ENCODE measurements at places on chromosomes 3 and 15. TPM values are rescaled to one million over a fixed set of nuclear protein-coding genes. Genes with fewer than 3 reads are reported as not detected.

- no peak for DNase-seq
Observed at GRCh38 chr3:148246291-148246923, 451.3 kb upstream of the AGTR1 start.

- no peak for DNase-seq
Observed at GRCh38 chr3:51393134-51393495, 2.0 kb downstream of the RBM15B start.

DNA sequence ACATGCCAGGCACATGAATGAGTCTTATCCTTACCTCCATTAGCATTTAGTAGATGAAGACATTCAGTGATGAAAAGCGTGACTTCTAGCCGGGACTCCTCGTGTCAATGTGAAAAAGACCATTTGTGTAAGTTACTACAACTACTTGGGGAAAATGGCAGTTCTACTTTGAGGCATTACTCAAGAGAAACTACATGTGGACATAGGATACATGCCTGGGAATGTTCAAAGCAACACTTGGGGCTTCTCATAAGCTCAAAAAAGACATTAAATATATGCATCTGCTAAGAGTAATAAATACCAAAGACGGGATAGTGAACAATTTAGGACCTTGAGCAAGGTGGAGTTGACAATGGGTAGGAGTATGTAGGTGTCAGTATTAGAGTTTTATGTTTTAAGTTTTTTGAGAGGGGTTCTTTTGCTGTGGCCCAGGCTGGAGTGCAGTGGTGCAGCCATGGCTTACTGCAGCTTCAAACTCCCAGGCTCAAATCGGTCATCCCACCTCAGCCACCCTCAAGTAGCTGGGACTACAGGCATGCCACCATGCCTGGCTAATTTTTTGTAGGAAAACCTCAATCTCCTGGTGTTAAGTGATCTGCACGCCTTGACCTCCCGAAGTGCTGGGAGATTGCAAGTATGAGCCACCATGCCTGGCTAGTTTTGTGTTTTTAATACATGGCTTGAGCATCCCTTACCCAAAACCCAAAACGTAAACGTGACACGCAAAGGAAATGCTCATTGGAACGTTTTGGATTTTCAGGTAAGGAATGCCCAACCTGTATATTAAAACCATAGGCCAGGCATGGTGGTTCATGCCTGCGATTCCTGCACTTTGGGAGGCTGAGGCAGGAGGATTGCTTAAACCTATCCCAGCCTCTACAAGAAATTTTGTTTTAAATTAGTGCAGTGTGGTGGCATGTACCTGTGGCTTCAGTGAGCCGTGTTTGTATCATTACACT is 3.9 kb downstream of the RPLP1 start:
- DNase-seq: no peak

TMEM207 gene
- not detected for total RNA-seq

IQCB1 gene
- 44.6 TPM for total RNA-seq

TTC21A gene
- total RNA-seq: 2.7 TPM

MESD gene
- total RNA-seq: 24.0 TPM

CERS3 gene
- total RNA-seq: 1.9 TPM

Measured in H7 (cell line).